Activated T-helper 1 cell treated with Interleukin-2 at 50 U/mL for 16 hours (primary cell): ENCODE measurements at places on chromosomes 3 and 15.

DNA sequence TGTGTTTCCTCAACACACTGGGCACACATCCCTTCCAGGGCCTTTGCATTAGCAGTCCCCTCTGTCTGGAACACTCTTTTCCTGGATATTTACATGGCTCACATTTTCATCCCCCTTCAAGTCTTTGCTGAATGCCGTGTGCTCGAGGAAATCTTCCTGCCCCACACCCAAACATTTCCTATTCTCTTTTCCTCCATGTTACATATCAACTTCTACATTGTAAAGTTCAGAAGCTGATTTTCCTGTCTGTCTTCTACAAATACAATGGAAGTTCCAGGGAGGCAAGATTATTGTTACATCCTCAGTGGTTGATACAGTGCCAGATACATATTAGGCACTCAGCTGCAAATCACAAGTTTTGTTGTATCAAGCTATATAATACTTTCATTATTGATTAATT is 4.1 kb downstream of the ACAD11 start:
- DNase-seq: no peak

GRCh38 chr3:23479615-23480328 is 276.6 kb downstream of the UBE2E2 start:
- DNase-seq: no peak

DNA sequence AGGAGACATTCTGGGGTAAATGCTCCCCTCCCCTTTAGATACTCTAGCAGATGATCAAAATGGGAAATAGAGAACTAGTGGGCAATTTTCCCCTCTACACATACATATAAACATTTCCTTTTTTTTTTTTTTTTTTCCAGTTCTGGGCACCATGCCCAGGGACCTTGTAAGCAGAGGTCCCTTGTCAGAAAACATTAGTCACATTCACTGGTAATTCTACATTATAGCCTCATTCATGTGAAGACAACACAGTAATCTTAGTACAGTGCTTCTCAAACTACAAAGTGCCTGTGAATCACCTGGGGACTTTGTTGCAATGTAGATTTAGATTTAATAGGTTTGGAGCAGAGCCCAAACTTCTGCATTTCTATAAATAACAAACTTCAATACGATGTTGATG is 60.1 kb upstream of the ACTC1 start:
- DNase-seq: no peak

- DNase-seq: no peak
These were observed 18.1 kb upstream of the ZSCAN2 start for GRCh38 chr15:84582583-84583157.

GRCh38 chr3:98540346-98540745 is 8.6 kb downstream of the GPR15 start:
- no peak for DNase-seq

- no peak for DNase-seq
These were observed 486.0 kb upstream of the ADAMTS9 start for GRCh38 chr3:65173841-65174240.

DNA sequence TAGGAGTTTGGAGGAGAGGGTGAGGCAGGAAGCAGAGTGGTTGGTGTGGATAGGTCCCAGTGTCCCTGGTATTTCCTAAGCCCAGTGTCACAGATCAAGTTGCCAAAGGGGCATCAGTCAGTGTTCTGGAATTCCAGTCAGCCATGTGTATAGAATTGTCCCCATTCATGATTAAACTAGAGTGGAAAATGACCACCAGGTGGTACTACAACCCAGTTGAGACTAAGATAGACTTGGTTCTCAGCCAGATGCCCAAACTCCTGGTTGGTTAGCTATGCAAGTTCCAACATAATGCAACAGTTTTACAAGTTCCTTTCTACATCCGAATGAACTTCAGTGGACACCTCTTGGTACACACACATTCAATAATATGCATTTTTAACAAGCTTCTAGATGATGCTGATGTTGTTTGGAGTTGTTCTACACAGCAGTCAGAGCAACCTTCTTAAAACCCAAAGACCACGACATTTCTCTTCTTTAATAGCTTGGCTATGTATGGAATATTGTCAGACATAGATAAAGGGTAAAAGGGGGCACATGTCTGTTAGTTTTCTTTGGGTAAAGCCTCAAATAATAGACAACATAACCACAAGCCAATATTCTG is 8.4 kb upstream of the ATR start:
- DNase-seq: no peak
